ENCODE measurements at places on chromosomes 13 and 19. TPM values are rescaled to one million over a fixed set of nuclear protein-coding genes. Genes with fewer than 3 reads are reported as not detected.
A peak's percentile ranks its signal among the peaks of the same experiment; 100 is the strongest.

The ZNF845 gene
- total RNA-seq: 6.0 TPM

- no peak for DNase-seq
These were observed 37.8 kb upstream of the CXCL17 start for GRCh38 chr19:42480335-42481095.

DNA sequence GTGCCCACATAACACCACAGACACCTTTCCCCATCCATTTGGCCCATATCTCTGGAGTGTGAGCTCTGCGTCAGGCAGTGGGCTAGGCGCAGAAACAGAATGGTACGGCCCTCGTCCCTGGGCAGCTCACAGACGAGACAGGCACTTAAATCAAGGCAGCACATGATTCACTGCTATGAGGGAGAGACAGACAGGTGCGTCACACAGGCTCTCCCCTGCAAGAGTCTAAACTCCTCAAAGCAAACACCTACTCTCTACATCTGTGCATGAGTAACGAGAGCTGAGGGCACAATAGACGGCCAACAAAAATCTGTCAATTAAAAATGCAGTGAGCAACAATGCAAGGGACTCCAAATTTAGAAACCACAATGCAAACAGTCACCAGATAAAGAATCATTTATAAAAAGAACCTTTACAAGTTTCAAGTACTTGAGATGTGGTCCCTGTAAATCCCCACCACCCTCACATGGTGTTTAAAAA lies 348.9 kb downstream of the UQCRFS1 start:
- no peak for DNase-seq

The SHISA2 gene
- total RNA-seq: 0.74 TPM

GRCh38 chr13:114063545-114064449 lies 68.6 kb downstream of the RASA3 start:
- peak; percentile 51 for DNase-seq

GRCh38 chr19:34713262-34713637 lies 20.8 kb upstream of the ZNF181 start:
- DNase-seq: no peak

DNA sequence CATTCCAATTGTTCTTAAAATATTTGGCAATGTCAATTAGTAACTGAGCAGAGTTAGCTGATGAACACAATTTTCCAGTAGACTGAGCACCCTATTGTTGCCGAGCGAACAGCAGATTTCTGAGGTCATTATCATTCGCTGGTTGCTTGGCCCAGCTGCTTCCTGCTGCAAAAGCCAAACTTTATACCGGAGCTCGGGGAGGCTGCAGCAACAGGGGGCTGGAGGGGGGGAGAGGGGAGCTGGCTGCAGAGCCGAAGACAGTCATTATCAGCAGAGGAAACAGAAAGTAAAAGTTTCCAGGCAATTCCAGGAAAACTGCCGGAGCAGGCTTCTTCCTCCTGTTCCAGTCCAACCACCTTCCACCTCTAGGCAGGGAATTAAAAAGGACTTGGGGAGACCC lies 77.9 kb downstream of the ZNF536 start:
- DNase-seq: no peak

The ZIK1 gene
- total RNA-seq: 2.2 TPM

The CYP2A6 gene
- not detected for total RNA-seq

The WBP4 gene
- 11.9 TPM for total RNA-seq

GRCh38 chr13:60226507-60226906 lies 62.8 kb upstream of the DIAPH3 start:
- no peak for DNase-seq

DNA sequence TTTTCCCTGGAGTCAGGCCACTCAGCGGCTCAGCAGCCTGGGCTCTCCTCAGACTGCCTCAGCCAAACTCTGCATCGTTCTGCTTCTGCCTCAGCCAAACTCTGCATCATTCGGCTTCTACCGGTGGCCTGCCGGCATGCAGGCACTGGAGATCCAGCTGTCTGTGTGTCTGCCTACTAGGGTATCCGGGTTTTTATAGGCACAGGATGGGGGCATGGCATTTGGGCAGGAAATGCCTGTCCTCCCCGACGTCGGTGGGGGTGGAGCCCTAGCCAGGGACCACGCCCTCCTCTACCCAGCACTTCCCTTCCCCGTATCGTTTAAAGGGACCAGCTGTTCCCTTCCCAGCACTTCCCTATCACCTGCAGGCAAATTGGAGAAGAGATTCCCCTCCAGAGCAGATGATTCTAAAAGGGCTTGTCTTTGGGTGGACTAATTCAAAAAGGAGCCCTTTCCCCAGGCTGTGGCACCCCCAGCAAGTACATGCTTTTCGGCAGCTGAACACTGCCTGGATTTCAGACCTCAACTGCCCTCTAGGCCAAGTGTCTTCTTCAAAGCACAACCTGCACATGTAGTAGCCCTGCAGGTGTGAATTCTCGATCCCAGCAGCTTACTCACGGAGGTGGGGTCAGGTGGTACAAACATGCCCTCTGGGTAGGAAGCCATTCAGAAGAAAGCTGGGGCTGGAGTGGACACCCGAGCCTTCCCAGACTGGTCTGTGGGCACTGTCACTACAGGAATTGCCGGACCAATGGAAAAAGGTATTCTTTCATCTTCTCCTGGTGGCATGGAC lies 25.4 kb upstream of the GPR12 start:
- no peak for DNase-seq

The RNF113B gene
- total RNA-seq: not detected

- DNase-seq: no peak
These were observed 133.7 kb downstream of the GGACT start for GRCh38 chr13:100454876-100455275.

- no peak for DNase-seq
These were observed 21.4 kb downstream of the CEBPG start for GRCh38 chr19:33394723-33395560.

- DNase-seq: no peak
These were observed 26.3 kb downstream of the SKA3 start for GRCh38 chr13:21150013-21150412.

- no peak for DNase-seq
These were observed 3.9 kb downstream of the TMEM147 start for GRCh38 chr19:35549174-35549788.

GRCh38 chr13:26480246-26480855 lies 77.1 kb upstream of the WASF3 start:
- DNase-seq: no peak

- DNase-seq: no peak
These were observed 6.4 kb downstream of the FLT1 start for GRCh38 chr13:28488376-28489005.

The GPC5 gene
- total RNA-seq: not detected

GRCh38 chr13:111399334-111399733 lies 78.9 kb downstream of the TEX29 start:
- DNase-seq: no peak

The TMEM143 gene
- total RNA-seq: 2.0 TPM

The EPSTI1 gene
- 10.2 TPM for total RNA-seq

The CCDC9 gene
- 8.2 TPM for total RNA-seq

GRCh38 chr19:49422407-49423070 lies 702 bp downstream of the PTH2 start:
- DNase-seq: no peak

DNA sequence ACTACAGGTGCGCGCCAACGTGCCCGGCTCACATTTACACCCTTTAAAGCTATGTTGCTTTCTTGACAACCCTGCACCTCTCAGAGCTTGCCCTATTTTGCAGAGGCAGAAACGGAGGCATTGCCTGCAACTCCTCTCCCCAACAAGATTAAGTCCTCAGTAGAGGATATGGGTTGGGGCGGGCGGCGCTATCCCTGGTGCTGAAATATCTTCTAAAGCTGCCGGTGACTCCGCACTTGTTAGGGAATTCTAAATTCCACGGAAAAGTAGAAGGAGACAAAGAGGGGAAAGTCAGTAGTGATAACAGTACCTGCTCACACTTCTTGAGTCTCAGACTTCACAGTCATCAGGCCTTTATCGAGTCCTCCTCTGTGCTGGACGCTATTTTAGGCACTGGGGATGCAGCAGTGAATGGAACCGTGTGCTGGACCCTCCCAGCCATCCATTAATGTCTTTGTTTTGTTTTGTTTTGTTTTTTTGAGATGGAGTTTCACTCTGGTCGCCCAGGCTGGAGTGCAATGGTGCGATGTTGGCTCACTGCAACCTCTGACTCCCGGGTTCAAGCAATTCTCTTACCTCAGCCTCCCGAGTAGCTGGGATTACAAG lies 18.0 kb downstream of the SLC5A5 start:
- no peak for DNase-seq

- DNase-seq: no peak
These were observed 1015.7 kb downstream of the EFNB2 start for GRCh38 chr13:105519771-105520170.
